ENCODE measurements at places on chromosomes 4 and X.

DNA sequence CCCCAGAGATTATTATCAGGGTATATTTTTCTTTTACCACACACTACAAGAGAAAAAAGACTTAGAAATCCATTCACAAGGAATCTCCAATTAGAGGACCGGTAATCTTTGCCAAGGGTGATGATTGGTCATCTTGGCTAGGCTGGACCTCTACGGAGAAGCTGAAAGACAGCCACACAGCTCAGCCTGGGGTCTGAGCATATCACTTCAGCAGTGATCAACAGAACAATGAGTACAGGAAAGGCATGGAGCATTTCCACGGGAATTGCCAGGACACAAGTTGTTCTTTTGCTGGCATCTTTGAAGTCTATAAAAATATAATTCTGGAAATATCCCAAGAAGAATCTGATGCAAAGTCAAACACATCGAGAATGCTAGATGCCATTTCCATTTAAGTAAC, 191.5 kb downstream of the TENM3 start:
- DNase-seq = no peak

- peak; percentile 19 for DNase-seq
Measured at GRCh38 chrX:15998350-15998749, 125.0 kb upstream of the GRPR start.

DNA sequence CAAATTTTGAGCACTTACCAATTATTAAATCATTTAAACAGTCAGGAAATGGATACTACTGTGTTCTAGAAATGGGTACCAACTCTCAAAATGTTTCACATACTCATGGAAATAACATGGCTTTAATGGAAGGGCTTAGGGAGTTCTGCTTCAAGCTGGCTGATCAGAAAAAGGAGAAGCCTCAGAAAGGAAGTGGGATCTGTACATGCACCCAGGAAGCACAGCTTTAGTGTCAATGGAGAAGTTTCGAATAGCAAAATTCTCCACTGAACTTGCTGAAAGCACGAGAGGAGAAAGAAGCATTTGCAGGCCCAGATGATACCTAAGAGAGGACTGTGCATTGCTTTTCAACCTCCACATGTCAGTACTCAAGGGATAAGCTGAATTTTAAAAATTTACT, 11.1 kb upstream of the HS3ST1 start:
- peak; percentile 24 for DNase-seq

GRCh38 chr4:135601351-135601750, 1399.8 kb upstream of the PABPC4L start:
- DNase-seq = no peak

GRCh38 chr4:139207873-139208403, 30.9 kb upstream of the ELF2 start:
- no peak for DNase-seq

DNA sequence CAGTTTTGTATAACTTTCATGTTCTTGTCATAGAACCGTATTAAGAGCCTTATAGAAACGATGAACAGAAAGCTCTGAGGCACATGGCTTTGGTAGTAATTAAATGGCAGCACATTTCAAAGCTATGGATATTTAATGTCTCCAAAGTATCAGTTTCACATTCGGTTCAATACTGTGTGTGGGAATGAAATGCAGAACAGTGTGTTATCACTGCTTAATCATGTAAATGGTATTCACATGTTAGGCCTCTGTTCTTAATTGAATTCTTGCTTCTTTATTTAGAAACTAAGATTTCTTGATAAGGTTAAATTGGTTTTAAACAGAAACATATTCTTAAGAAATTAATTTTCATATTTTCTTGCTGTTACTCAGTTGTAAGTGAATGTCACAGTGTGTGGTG, 701.0 kb upstream of the PITX2 start:
- no peak for DNase-seq
